ENCODE measurements at places on chromosomes 6 and 20.
A peak's percentile ranks its signal among the peaks of the same experiment; 100 is the strongest.

DNA sequence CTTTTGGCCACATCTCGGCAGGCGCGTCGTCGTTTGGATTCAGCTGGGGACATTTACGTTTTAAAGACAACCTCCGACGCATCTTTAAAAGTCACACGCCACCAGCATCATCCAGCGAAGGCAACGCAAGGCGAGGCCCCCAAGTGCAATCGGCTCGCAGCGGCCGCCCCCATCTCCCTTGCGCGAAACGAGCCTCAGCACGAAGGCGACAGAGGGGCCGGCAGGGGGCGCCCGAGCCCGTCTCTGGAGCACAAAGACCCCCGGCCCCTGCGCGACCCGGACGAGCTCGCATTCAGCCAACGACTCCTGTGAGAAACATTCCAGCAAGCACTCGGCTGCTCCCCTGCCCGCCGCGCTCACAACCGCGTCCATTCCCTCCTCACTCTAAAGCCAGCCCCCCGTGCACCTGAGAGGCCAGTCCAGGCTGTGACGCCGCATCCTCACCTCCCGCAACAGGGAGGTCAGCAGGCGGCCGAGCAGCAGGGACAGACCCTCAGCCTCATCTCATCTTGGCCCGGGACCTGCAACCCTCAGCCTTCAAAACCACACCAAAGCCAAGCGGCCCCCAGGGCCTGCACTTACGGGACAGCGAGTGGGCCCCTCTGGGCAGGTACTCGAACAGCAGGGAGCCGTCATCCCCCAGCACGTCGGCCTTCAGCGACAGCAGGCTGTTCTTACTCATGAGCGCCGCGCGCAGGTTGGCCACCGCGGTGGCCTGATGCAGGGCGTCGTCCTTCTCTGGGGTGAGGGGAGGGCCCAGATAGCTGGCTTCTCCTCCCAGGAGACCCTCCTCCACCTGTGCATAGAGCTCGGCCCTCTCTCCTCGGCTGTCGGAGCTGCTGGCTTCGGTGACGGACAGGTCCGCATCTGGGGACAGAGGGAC lies 35.8 kb downstream of the SLC2A4RG start:
- peak; percentile 25 for DNase-seq

DNA sequence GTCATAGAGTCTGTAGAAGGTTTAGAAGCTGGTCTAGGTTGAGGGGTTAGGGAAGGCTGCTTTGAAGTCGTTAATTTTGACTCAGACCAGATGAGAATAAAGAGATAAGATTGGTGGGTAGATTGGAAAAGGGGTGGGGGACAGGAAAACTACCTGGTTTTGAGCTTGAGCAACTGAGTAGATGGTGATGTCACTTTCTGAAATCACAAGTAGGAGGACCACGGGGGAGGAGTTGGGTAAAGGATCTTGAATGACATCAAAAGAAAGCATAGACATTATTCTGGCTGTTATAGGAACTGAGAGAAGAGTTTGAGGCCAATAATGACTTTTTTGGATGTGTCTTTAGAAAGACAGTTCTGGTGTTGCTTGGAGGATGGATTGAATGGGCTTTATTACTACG lies 4.1 kb upstream of the COL9A1 start:
- DNase-seq: no peak

- no peak for DNase-seq
Measured at GRCh38 chr6:130670142-130670541, 157.1 kb upstream of the SMLR1 start.

GRCh38 chr6:156853733-156854132 lies 76.6 kb downstream of the ARID1B start:
- no peak for DNase-seq

DNA sequence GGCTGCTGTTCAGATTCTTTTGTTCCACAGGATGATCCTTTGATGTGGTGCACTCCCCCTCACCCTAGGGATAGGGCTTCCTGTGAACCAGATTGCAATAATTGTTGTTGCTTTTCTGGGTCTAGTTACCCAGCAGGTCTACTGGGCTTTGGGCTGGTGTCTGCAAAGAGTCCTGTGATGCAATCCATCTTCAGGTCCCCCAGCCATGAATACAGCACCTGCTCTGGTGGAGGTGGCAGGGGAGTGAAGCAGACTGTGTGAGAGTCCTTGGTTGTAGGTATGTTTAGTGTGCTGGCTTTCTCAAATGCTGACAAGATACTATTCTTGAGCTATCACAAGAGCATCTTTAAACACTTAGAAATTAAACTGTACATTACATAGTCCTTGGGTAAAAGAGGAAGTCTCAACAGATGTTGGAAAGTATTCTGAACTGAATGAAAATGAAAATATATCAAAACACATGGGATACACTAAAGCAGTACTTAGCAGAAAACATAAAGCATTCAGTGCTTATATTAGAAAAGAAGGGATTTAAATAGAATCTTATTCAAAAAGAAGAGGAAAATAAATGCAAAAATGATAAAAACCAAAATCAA lies 49.1 kb upstream of the CCR6 start:
- no peak for DNase-seq

DNA sequence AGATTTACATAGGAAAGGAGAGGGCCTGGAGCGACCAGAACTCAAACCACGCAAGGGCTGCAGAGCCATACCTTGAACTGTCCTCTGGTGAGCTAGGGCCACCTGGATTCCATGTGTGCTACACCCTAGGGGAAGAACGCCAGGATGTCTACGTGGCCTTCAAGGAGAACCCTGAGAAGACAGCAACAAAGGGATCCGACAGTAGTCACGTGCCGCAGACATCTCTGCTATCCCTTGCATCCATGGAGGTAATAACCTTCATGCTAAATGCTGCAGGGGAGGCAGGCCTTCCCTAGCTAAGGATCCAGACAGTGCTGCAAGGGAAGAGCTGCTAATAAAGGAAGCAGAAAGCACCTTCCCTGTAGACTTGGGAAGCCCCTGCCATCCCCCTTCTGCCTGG lies 52.9 kb downstream of the NOL4L start:
- no peak for DNase-seq

DNA sequence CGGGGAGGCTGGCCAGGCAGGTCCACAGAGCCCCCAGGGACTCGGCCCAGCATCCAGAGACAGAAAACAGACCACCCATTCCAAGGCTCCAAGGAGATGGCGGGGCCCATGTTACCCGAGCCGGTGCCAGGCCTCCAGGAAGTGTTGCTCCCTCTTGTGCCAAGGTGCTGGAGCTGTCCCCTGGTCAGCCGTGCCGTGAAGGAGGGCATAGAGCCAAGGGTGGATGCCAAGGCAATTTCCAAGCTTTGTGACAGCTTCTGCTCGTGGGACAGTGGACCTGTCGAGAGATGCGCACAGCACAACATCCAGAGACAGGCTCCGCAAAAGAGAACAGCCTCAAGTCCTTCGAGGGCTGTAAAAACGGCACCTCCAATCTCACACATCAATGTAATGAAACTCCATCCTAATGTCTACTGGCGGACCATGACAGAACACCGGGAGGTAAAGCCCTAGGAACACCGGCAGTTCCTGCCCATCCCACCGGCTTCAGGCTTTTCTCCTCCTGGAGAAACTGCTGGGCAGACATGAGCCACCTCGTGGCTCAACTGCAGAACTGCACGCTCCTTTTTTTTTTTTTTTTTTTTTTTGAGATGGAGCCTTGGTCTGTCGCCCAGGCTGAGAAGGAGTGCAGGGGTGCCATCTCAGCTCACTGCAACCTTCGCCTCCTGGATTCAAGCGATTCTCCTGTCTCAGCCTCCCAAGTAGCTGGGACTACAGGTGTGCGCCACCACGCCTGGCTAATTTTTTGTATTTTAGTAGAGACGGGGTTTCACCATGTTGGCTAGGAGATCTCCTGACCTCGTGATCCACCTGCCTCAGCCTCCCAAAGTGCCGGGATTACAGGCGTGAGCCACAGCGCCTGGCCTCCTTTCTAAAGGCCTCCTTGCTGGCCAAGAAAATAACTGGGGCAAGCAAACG lies 30.9 kb upstream of the AVP start:
- DNase-seq: no peak

DNA sequence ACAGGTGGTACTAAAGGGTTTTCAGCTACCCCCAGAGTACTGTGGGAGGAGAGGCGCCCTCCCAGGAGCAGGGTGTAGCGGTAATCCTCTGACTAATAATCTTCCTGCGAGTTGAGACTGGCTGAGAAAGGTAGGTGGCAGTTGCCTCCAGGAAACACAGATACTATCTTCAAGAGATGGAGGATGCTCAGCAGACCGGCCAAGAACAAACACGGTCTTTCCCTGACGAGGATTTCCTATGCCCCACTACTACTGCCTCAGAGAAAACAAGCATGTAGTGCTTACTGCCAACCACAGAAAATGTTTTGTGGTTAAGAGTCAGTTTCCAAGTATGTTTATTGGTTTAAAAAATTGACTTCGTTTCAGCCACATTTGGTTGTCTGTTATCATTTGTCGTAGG lies 26.8 kb downstream of the C6orf89 start:
- DNase-seq: no peak

DNA sequence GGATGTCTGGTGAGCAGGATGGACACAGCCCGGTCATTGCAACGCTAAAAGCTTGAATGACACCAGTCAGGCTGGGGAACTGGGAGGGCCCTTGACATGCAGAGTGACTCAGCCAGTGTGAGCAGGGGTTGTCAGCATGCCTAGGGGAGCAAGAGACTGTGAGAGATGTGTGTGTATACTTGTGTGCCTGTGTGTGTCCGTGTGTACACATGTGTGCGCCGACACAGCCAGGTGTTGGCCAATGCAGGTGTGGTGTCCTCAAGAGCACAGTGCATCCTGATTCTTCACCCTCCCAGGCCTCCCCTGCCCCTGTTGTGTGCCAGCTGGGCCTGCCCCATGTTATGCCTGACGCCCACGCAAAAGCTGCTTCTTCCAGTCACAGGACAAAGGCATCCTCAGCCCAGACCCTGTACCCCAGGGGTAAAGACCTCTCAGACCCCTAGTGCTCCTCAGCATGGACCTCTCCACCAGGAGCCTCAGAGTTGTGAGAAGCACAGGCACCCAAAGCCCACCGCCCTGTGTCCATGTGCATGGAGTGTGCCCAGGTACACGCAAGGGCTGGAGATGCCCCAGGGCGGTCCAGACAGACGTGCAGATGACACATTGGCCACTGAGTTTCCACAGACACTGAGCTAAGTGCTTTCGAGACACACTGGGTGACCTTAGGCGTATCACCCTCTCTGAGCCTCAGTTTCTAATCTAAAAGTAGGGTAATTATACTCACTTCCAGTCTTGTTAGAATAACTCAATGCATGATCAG lies 16.6 kb downstream of the NRSN2 start:
- no peak for DNase-seq

- DNase-seq: no peak
Measured at GRCh38 chr6:25637960-25638434, 14.0 kb upstream of the SCGN start.

DNA sequence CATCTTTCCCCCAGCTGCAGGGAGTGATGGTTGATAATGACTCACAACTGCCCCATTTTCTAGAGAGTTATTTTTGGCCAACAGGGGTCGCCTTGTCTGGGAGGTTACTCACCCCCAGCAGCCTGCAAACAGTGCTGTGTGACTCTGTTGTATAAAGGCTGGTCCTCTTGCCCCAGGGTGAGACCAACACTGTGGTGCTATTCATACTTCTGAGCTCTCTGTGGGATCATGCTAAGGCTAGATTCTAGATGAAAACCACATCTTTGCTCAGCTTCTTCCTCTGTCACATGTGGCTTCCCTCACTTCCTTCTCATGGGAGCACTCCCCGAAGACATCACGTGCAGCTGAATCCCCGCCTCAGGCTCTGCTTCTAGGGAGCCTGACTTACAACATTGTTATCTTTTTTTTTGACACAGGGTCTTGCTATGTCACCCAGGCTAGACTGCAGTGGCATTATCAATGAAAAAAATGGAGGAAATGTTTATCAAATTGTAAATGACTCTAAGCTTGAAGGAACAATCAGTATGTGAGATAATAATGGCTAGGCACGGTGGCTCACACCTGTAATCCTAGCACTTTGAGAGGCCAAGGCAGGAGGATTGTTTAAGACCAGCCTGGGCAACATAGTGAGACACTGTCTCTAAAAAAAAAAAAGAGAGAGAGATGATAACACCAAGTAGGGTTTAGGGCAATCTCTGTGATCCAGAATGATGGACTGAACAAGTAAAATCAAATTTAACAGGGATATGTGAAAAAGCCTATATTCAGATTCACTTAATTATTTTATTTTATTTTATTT lies 55.7 kb upstream of the SLC23A2 start:
- DNase-seq: peak; percentile 51

DNA sequence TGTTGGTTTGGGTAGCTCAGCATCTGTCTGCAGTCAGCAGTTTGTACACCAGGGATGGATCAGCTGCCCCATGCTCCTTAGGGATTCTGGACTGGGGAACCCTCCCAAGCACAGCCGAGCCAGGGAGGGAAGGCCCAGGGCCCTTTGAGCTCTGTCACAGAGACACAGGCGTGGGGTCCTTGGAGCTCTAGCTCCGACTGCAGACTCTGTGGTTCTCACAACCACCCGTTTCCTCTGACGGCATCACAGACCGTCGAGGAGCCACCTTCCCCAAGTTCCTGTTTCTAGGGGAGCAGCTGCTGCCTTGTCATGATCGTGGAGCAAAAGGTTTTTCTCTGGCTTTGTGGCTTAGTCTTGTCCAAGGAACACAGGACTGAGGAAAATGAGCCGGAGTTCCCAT lies at the start of gene SLA2:
SLA2 (minus strand) TSS at position 199 of the 400 bp plus-strand sequence. CDS start 4,861 bp downstream, outside the sequence.
- DNase-seq: peak; percentile 43

GRCh38 chr6:44302856-44303255 lies 10.3 kb downstream of the AARS2 start:
- DNase-seq: no peak

DNA sequence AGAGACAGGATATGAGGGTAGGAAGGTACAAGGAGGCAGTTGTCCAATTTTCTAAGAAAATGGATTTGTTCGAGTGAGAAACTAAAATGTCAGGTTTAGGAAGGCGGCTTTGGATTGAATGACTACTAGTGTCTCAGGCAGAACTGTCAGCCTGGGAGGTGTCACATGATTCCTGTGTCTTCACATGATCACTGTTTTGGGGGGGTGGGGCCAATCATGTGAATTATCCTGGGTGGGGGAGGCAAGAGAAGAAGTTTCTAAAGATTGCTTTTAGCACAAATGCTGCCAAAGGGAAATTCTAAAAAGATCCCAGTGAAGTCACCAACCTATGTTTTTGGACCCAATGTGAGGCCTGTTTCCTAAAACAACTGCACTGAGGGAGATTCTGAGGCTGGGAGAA lies 2.3 kb downstream of the SIRPA start:
- DNase-seq: no peak

DNA sequence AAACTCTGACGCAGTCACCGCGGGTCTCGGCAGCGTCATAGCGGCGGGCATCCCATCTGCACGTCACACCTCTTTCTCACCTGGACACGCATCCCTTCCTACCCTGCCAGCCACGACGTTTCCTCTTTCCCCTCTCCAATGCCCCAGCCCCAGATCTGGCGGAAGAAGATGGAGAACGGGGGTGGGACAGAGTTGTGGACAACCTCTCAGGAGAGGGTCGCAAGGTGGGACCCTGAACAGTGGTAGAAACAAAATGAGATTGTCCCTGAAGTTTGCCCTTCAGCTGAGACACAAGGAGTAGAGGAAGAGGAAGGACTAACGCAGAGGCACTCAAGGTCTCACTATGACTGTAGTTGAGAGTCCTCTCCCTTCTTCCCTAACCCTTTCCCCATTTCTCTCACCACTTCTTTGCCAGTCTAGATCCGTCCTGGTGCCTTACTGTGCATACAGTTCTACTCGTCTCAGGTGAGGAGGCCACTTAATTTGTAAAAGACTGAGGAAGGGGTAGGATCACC lies 562 bp downstream of the TRIM39 start:
- DNase-seq: no peak

- no peak for DNase-seq
Measured at GRCh38 chr6:11604836-11605506, 67.4 kb downstream of the TMEM170B start.

Data from stimulated activated CD8-positive, alpha-beta memory T cell treated with anti-CD3 and anti-CD28 coated beads, Interleukin-7, amount 100 ng/mL, for 1 hour (primary cell).